ENCODE measurements at places on chromosomes 7 and 10.

DNA sequence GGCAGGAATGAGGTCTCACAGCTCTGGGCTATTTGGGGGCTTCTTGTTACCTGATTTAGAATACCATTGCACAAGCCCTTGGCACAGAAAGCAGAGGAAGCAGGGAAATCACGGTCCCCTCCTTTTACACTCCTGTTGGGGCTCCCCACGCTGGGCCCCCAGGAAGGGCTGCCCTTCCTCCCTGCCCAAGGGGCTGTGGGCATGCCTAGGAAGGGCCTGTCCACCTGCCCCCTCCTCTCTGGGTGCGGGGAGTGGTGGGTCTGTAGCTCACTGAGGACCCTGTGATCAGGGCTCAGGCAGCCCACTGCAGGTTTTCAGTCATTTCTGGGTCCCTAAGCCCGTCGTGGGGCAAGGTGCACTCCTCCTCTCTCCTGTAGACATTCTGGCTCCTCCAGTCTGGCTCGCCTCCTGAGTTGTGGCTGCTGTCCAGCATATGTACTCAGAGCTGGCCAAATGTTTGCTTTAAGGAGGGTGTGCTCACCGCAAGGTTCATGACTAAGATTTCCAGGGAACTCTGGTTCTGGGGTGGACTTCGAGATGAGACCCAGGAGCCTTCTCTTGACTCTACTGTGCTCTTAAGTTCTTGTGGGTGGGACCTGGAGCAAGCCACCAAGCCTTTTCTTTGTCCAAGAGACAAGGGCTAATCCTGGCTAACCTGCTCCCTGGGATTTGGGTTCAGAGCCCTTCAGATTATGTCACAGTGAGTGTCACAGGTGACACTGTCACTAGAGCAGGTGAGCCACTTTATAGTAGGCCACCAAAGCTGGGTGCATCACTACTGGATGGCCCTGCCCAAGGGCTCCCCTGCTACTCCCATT is 56.0 kb downstream of the TACR2 start:
- no peak for DNase-seq

- no peak for DNase-seq
Observed at GRCh38 chr7:40802497-40802896, 667.7 kb downstream of the SUGCT start.

GRCh38 chr7:134907639-134908038 is 78.7 kb upstream of the AGBL3 start:
- DNase-seq, result no peak

GRCh38 chr7:112120696-112121217 is 85.4 kb downstream of the DOCK4 start:
- no peak for DNase-seq

DNA sequence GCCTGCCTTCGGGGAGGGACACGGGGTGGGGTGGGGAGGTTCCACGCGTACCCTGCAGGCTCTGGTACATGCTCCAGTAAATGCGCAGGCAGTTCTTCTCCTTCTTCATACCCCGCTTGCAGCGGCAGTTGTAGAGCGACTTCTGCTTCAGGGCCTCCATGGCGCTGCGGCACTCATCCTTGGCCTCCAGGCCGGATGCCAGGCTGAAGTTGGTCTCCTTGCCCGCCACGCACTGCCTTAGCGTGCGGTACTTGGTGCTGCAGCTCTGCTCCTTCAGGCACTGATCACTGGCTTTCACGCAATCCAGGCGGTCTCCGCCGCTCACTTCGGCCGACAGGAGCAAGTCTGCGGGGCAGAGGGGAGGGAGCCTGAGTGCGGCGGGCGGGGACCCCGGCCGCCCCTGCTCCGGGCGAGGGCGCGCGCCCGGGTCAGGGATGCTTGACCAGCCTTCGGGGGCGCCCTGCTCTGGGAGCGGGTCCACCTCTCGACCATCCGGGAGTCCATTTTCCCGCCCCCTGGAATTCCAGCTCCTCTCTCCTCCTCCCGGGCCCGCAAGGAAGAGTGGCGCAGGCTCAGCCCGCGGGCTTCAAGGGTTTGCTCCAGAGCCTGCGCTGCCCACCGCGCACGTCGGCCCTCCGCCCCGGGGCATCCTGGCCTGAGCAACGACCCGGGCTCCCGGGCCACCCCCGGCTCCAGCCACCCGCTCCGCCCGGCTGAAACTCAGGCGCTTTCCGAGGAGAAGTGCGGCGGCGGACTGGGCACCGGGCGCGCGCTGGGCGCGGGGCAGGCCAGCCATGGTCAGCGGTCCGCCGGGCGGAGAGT is 2.0 kb downstream of the GFRA1 start:
- no peak for DNase-seq

DNA sequence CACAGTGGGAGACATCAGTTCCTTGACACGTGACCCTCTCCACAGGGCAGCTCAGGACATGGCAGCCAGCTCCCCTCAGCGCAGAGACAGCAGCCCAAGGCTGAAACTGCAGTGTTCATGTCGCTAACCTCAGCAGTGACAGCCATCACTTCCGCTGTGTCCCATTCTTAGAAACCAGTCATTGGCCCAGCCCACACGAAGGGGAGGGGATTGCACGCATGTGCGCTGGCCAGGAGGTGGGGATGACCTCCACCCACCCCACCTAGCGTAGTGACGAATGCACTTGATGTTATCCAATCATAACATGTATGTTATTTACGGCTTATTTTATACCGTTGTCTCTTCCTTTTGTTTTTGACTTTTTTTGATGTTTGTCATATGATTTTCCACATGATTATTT is 36.9 kb upstream of the EGFR start:
- DNase-seq, result no peak

DNA sequence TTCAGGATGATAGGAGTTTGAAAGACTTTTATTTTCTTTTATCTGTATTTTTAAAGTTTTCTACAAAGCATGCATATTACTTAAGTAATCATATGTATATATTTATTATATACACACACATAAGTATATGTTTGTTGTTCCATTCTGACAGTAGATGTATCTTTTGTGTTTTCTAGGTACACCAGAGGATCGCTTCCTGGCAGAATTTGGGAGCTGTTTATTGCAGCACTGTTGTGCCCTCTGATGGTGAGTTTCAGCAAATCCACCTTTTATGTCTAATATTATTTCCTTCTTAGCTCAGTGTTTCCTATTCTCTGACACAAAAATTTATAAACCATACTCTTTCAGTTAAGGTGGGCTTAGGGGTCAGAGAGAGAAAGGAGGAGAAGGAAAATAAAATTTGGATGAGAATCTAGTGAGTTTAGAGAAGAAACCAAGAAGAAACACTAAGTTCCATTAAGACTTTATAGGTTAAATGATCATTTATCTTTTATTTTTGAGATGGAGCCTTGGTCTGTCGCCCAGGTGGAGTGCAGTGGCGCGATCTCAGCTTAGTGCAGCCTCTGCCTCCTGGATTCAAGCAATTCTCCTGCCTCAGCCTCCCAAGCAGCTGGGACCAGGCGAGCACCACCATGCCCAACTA is 59.2 kb upstream of the OIT3 start:
- DNase-seq, result peak; percentile 71

Data from putamen (tissue), 1 donor.